ENCODE measurements at places on chromosomes 3 and 15.
A peak's percentile ranks its signal among the peaks of the same experiment; 100 is the strongest.

DNA sequence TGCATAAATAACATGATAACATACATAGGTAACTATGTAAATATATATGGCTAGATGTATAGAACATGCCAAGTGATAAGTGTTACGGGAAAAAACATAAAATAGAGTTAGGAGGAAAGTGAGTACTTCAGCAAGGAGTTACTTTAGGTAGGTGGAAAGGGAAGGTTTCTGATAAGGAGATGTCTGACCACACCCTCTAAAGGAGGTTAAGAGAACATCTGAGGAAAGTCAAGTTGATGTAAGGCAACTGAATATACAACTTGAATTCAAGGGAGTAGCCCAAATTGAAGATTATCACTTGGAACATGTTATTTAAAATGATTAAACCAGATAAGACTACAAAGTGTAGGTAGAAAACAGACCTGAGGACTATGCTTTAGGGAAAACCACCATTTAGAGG is 13.8 kb downstream of the PIERCE2 start:
- DNase-seq, result no peak

DNA sequence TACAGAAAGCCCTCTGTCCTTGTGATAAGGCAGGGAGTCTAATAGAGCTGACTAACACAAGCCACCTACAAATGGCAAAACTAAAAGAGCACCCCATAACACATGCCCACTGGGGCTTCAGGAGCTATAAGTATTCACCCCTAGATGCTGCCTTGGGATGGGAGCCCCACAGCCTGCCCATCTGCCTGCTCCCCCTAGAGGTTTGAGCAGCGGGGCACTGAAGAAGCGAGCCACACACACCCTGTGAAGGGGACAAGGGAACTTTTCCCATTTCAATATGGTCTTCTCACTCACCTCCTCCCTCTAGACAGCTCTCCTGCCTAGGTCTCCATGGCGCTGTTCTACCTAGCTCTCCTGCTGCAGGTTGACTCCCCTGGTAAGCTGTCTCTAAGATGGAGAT is 261.0 kb downstream of the SHQ1 start:
- no peak for DNase-seq

- no peak for DNase-seq
Measured at GRCh38 chr15:50345298-50345697, 9.7 kb downstream of the GABPB1 start.

GRCh38 chr15:25368850-25369249 is 70.0 kb downstream of the UBE3A start:
- DNase-seq, result no peak

GRCh38 chr3:100634493-100635272 is 25.3 kb downstream of the ADGRG7 start:
- DNase-seq, result peak; percentile 8

- no peak for DNase-seq
Measured at GRCh38 chr3:176590722-176591121, 606.6 kb downstream of the TBL1XR1 start.

DNA sequence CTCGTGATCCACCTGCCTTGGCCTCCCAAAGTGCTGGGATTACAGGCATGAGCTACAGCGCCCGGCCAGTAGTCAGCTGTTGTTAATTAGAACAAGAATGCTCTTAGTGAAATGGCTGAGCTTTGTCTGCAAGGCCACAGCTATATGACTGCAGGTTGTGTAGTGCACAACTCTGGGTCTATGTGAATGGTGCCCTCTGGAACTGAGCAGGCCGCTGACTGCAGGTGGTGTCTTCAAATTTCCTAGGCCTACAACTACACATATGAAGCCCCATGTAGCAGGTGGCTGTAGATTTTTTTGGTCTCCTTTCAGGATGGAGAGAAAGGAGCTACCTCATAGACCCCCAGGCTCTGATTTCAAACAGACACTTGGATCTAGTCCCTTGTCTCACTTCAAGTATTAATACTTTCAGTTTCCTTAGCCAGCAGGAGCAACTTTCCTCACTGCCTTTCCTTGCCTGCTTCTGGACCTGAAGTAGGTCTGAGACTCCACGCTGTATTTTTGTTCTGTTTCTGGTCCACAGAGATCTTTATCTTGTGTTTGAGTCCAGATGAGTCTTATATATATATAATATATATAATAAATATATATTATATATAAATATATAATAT is 86.9 kb downstream of the C3orf80 start:
- DNase-seq, result no peak

GRCh38 chr3:188085584-188086560 is 68.1 kb upstream of the LPP start:
- no peak for DNase-seq

GRCh38 chr3:177598097-177598833 is 401.0 kb upstream of the TBL1XR1 start:
- no peak for DNase-seq

- no peak for DNase-seq
Measured at GRCh38 chr3:190178779-190179178, 58.1 kb upstream of the P3H2 start.

- no peak for DNase-seq
Measured at GRCh38 chr3:68242606-68243005, 588.2 kb upstream of the SUCLG2 start.

DNA sequence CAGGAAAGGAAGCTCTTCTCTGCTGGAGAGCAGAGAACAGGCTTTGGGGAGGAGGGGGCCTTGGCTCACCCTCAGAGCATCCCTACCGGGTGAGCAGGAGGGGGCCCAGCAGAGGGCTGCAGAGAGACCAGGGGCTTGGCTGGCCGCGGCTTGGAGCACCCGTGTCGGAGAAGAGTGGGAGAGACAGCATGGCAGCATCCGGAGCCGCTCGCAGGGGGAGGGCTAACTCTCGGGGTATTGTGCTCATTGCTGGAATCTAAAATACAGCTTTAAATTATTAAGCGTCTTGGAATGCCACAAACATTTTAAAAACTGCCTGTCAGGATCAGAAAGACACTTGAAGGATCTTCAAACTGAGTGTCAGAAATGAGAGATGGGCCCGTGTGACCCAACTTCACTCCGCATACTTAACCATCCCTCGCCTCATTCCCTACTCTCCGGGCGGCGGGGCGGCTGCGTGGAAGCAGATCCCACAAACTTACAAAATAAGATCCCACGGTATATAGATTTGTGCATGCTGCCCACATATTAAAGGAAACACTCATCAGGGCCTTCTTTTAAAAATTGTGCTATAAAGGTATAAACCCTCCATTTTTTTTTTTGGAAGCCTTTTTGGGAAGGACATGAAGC is 53.9 kb downstream of the EIF4E3 start:
- no peak for DNase-seq

DNA sequence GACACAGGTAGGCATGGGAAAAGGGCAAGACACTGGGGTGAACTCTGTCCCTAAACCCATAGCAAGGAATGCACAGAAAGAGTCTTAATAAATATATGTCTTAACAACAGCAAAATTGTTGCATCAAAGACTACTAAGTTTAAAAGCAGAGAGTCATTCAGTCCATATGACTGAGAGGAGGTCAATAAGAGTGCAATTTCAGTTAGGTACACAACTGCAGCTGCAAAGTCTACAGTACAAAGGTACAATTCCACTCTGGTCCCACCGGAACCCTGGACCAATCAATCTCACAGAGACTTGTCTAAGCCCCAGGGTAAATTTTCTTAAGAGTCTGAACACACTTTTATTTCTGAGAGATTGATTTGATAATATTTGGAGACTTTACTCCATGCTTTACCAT is 6.9 kb downstream of the CP start:
- DNase-seq, result no peak

- DNase-seq, result no peak
Measured at GRCh38 chr3:133300102-133300501, 99.8 kb upstream of the BFSP2 start.

DNA sequence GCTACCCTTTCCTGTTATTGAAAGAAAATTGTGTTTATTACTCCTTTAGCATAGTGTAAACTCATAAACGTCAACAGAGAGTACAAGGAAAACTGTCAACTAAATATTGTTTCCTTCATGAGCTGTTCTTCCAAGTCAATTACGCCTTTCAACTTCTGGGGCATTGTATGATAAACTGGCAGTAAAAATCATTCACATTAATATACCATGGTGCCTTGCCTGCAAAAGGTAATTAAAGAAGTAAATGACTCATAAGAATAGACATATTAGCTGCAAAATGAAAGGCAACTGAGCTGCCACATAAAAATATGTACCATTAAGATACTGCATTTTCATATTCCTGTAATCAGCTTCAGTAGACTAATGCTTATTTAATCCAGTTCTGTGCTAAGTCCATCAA is 447.3 kb downstream of the FOXP1 start:
- no peak for DNase-seq

- DNase-seq, result no peak
Measured at GRCh38 chr3:69809076-69809835, 70.0 kb downstream of the MITF start.

DNA sequence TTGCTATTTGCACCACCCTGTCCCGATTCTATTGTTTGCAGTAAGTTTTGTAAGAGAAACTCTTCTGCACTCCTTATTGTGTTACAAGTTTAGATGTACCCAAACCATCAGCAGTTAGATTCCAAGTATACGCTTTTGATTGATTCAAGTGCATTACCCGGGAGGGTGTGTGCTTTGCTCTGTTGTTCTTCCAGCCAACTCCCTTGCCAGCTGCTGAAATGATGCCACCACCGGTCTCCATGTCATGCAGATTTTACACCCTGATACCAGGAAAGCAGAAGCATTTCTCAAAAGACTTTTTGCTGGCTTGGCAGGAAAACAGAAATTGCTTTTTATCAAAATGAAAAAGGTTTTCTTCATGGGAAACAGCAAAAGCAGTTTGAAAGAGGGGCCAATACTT is 1006.6 kb upstream of the CFAP20DC start:
- no peak for DNase-seq

GRCh38 chr15:88302373-88302772 is 45.8 kb upstream of the NTRK3 start:
- no peak for DNase-seq

DNA sequence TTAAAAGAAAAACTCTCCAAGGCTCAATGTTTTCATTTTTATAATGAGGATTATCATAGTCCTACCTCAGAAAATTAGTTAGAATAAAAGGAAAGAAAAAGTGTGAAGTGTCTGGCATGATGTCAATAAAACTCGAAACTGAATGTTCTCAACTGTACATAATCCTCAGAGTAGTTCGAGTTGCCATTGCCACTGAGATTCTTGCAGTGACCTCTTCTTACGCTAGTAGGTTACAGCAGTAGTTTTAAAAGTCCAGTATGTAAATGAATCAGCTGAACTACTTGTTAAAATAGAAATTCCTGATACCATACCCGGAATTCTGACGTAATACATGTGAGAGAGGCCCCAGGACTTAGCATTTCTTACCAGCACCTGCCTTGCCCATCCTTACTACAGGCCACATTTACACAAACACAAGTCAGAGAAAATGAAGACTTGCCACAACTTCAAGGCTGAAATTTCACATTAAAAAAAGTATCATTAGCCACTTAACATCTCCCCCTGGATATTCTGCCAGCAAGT is 502.6 kb downstream of the FGF12 start:
- no peak for DNase-seq

- DNase-seq, result no peak
Measured at GRCh38 chr15:70275461-70276138, 177.9 kb upstream of the TLE3 start.

DNA sequence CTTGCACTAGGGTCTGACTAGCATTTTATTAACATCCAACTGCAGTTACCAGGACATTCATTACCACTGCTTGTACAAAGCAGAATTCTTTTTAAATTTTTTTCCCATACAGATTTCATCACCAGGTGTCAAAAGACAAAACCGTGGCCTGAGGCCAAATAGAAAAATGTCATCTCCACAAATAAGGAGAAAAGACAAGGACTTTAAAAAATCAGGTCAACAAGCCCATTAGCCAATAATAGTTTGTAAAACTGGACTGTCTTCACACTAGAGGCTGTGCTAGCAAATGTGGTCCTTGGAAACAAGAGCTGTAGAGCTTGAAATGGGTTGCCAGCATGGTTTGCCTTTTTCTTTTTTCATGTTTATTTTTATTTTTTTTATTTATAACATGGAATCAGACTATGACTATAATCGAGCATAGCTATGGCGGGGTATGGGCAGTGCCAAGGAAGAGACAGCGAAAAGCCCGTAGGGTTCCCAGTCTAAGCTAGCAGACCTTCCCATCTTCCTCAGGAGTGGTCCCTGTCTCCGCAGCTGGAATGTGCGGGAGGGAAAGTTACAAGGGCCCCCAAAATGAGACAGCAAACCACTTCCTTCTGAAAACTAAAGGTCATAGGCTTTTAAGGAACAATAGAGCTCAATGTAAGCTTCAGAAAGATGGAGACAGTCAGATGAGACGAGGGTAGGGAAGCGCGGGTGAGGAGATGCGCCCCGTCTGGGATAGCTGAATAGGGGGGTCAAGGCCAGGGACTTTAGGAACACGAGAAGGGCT is 1.5 kb downstream of the PTPN9 start:
- DNase-seq, result no peak

GRCh38 chr15:68335251-68335650 is 57.7 kb downstream of the FEM1B start:
- peak; percentile 43 for DNase-seq

- no peak for DNase-seq
Measured at GRCh38 chr15:78087951-78088772, 4.2 kb upstream of the SH2D7 start.

- no peak for DNase-seq
Measured at GRCh38 chr3:146138902-146139301, 22.1 kb downstream of the PLOD2 start.

DNA sequence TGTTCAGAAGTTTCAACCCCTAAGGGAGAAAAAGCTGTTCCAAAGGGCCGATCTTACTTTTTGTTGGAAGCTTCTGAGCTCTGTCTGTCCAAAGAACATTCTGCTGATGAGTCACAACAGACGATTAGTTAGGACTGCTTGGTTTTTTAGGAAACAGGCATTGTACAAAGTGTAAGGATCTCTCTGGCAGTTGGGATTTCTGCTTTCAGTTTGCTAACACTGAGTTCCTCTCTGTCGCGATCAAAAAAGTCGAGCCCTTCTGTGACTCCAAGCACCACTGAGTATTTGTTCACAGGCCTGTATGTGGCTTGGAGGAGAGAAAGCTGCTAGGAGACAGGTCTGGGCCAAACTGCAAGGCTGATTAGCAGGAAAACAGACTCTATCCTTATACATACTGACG is 91.8 kb upstream of the PFN2 start:
- DNase-seq, result peak; percentile 74

DNA sequence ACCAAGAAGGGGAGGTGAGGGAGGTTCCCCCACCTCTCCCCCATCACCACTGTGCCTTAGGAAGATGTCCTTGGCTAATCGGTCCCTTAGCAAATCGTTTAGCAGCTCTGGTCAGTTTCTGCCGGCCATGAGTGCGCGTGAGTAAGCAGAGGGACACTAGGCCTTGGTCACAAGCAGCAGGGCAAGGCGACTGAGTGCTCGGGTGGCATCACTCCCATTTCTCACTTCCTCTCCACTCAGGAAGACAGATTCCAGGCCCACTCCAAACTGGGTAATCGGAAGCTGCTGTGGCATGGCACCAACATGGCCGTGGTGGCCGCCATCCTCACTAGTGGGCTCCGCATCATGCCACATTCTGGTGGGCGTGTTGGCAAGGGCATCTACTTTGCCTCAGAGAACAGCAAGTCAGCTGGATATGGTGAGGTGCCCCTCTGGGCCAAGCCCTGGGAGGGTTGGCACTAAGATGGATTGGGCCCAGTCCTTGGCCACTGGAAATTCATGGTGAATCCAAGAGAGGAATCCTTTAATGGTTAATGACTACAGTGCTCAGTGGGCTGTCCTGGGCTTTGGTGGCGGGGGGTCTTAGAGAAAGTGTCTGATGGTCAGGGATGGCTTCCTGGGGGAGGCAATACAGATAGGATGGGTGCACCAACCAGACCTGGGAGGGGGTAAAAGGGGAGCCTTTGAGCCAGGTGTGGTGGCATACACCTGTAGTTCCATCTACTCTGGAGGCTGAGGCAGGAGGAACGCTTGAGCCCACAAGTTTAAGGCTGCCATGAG is 4.0 kb downstream of the PARP3 start:
- DNase-seq, result no peak

- peak; percentile 40 for DNase-seq
Measured at GRCh38 chr3:153130312-153130977, 31.6 kb upstream of the RAP2B start.

All from AG20443 (cell line).